ENCODE measurements at places on chromosomes 11 and 22.

GRCh38 chr11:36364551-36365325 lies 68.7 kb downstream of the PRR5L start:
- no peak for DNase-seq

- no peak for DNase-seq
Observed at GRCh38 chr22:22717664-22718063, 73.2 kb downstream of the GGTLC2 start.

GRCh38 chr11:48123254-48123875 lies 93.2 kb upstream of the OR4B1 start:
- DNase-seq, result no peak

- DNase-seq, result no peak
Observed at GRCh38 chr11:134555510-134555909, 143.5 kb upstream of the B3GAT1 start.

DNA sequence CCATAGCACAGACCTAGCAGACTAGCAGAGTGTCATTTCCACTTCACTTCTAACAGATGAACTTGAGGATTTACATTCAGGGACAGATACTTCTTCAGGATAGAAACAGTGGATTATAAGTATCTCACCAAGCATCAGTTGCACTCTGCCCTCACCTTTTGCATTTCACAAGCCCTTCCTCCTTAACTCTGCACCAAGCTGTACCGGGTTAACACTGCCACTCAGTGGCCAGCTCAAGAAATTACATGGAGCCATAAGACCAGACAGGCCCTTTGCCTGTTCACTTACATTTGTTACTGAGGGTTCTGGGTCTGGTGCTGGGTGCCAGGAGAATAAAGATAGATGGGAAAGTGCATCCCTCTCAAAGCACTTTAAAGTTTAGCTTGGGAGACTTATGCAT lies 309.8 kb downstream of the SHANK2 start:
- DNase-seq, result peak; percentile 12

DNA sequence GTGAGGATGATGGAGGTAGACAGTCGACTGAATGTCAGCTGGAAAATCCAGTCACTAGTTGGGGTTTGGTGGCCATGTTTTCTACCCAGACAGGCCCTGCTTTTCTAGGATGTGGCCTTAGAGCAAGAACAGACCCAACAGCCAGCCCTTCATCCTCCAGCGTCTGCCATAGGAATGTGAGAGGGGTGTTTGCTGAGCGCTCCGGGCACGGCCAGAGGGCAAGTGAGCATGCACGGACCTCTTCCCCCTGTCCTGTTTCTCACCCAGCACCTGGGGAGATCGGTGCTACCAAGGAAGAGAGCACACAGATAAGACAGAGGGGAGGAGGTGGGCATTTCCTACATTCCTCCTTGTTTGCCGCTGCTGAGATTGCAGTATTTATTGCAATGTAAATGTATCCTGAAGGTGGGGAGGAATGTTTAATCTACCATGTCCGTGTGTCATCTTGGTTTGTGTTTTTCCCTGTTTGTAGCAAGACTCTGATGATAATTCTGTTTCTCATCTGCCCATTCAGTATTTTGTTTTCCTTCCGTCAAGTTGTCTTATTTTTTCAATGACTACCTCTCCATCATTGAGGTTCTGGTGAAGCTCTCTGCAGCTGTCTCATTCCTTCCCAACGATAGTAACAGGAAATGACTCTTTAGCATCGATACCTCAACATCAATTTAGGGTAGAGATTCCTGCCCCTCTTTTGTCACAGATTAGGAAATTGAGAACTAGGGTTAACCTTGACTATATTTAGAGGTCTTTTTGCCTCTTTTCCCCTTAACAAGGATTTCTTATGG lies 4.9 kb upstream of the ATF4 start:
- no peak for DNase-seq

- DNase-seq, result no peak
Observed at GRCh38 chr11:100929377-100929776, 200.2 kb downstream of the PGR start.

DNA sequence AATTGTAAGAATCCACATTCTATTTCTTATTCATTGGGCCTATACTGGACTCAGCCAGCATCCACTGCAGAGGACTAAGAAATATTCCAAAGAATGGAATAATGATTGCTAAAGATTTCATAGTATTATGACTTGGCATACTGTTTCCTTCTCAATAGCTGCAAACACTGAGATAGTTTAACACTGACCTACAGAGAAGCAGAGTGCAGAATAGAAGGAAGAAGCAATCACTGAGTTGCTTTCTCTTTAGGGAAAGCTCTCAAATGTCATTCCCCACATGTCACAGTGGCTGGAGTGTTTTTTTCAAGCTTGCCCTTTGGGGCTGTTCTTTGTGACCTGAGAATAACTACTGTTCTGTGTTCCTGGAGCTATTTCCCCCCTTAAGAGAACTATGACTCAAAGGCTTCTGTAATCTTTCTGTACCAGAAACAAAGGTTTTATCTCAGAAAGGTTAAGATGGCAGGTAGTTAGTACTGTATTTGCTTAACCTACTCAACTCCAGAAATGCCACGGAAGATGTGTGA lies 243.6 kb upstream of the LUZP2 start:
- no peak for DNase-seq

DNA sequence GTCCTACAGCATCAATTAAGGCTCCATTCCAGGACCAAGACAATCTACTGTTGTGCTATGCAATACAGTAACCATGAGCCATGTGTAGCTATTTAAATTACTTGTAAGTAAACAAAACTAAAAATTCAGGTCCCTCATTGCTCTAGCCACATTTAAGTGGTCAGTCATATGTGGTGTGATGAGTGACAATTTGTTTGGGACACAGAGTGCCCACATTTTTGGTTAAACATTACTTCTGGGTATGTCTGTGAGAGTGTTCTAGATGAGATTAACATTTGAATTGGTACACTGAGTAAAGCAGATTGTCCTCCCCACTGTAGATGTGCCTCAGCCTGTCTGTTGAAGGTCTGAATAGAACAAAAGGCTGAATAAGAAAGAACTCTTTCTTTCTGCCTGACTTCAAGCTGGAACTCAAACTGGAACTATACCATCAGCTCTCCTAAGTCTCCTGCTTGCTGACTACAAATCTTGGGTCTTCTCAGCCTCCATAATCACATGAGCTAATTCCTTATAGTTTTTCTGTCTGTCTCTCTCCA lies 15.8 kb downstream of the KBTBD3 start:
- no peak for DNase-seq

DNA sequence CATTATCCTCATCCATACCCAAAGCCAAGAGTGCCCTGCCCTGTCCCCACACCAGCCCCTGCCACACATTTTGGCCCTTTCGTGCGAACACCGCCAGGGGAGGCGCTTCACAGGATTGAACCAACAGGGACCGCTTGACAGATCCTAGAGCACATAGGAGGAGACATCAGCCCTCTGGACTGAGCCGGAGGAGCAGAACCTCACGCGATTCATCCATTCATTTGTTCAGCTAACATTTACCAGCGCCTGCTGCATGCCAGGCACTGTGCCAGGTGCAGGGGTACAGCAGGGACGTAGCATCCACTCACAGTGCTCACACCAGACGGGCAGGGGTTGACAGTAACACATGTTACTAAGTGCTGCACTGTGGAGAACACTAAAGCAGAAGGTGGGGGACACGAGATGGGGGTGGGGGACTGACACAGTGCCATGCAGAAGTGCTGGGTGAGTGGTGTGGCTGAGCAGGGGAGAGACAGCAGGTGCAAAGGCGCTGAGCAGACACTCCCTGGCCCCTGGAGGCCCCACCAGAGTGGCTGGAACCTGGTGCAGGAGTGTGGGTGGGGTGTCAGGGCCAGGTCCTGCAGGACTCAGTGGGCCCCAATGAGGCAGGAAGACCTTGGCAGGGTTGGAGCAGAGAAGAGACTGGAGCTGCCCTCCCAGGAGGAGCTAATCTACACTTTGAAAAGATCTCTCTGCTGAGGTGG lies 3.4 kb downstream of the GNAZ start:
- no peak for DNase-seq

DNA sequence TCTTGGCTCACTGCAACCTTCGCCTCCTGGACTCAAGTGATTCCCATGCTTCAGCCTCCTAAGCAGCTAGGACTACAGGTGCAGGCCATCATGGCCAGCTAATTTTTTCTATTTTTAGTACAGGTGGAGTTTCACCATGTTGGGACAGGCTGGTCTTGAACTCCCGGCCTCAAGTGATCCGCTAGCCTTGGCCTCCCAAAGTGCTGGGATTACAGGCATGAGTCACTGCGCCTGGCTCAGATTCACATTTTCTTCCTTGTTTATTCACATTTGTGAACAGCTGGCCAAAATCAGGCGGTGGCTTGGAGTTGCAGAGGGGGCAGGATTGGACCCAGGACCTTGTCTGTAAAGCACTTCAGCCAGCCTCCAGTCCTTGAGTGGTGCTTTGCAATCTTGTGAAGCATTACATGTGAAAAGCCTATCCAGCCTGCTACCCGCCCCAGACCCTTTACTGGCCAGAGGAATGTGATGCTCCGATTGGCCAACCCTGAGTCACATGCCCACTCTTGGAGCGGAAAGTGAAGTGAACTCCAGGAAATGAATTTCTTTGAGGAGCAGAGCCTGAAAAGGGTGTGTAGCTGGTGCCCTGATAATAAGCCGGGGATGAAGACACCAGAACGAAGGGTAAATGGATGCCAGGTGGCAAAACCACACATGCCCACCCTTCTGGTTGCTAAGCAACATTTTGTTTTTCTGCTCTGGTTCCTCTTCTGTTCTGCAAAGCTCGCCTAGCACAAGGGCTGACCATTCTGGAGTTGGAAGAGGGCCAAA lies 62.6 kb upstream of the PTPRJ start:
- peak; percentile 89 for DNase-seq

- peak; percentile 50 for DNase-seq
Observed at GRCh38 chr22:20298803-20299745, 20.8 kb downstream of the DGCR6L start.
